SW480 (cell line): ENCODE measurements at places on chromosomes 12 and 14.
A peak's percentile ranks its signal among the peaks of the same experiment; 100 is the strongest.

GRCh38 chr14:56059054-56059453 lies 59.2 kb upstream of the PELI2 start:
- DNase-seq, result no peak

GRCh38 chr14:96191841-96192462 lies 12.7 kb upstream of the BDKRB2 start:
- no peak for DNase-seq

DNA sequence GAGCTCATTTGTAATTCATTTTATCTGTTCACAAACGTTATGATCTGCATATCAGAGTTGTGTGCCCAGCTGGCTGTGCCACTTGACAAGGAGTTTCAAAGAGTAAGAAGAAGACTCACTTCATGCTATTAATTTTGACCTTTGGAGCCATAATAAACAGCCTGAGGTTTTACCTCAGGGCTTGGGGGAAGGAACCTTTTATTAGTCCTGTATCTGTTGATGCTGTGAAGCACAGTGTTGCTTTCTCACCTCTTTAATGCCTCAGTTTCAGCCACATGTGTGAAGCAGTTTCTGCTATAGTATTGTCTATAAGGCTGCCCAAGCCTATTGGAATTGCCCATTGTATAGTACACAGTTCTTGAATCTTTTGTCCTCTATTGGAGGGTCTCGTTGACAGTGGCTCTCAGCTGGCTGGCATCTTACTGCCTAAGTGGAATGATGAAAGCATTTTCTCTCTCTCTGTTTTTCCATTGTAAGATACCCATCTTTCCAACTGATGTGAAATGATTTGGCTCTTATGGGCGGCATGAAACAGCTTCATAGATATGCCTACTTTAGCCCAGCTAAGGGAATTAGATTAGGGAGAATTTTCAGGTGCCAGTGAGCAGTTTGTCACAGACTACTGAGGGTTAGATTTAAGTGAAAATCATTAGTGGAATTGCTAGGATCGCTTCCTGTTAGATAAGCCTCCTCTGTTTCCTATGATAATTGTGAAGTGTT lies 34.7 kb downstream of the GPATCH2L start:
- DNase-seq, result no peak

DNA sequence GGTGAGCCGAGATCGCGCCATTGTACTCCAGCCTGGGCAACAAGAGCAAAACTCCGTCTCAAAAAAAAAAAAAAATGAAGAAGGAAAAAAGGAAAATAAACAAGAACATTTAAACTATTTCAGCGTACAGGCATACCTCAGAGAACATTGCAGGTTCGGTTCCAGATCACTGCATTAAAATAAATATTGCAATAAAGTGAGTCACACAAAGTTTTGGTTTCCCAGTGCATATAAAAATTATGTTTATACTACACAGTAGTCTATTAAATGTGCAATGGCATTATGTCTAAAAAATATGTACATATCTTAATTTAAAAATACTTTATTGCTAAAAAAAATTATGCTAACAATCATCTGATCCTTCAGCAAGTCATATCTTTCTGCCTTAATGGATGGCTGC lies 53.5 kb upstream of the PLEKHG6 start:
- DNase-seq, result no peak

GRCh38 chr12:70724444-70724843 lies 87.2 kb upstream of the PTPRB start:
- peak; percentile 3 for DNase-seq

DNA sequence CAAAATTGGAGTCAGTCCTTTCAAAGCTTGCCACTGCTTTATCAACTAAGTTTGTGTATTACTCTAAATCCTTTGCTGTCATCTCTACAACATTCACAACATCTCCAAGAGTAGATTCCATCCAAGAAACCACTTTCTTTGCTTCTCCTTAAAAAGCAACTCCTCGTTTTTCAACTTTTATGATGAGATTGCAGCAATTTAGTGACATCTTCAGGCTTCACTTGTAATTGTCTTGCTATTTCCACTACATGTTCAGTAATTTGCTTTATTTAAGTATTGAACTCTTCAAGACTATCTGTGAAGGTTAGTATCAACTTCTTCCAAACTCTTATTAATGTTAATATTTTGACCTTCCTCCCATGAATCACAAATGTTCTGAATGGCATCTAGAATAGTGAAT lies 747.9 kb downstream of the TMTC2 start:
- DNase-seq, result no peak

- DNase-seq, result no peak
Observed at GRCh38 chr12:106974511-106974910, 12.4 kb downstream of the MTERF2 start.

DNA sequence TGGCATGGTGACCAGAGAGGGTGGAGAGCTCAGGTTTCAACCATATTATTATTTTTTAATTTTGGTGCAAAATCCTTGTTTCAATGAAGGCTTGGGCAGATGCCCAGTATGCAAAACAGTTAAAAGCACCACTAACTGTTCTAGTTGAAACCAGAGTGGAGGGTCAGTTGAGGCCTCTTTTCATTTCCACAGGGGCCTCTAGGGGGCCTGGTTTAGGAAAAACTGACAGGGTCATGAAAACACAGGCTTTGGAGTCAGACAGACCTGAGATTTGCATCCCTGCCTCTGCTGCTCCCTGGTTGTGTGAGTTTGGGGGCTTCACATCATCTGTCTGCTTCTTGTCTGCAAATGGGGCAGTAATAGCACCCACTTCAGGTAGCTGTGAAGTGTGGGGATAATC lies 3.3 kb upstream of the RPH3A start:
- DNase-seq, result no peak

GRCh38 chr12:96045566-96045965 lies 10.2 kb upstream of the LTA4H start:
- DNase-seq, result no peak

- DNase-seq, result no peak
Observed at GRCh38 chr12:79162948-79163347, 298.4 kb downstream of the SYT1 start.

DNA sequence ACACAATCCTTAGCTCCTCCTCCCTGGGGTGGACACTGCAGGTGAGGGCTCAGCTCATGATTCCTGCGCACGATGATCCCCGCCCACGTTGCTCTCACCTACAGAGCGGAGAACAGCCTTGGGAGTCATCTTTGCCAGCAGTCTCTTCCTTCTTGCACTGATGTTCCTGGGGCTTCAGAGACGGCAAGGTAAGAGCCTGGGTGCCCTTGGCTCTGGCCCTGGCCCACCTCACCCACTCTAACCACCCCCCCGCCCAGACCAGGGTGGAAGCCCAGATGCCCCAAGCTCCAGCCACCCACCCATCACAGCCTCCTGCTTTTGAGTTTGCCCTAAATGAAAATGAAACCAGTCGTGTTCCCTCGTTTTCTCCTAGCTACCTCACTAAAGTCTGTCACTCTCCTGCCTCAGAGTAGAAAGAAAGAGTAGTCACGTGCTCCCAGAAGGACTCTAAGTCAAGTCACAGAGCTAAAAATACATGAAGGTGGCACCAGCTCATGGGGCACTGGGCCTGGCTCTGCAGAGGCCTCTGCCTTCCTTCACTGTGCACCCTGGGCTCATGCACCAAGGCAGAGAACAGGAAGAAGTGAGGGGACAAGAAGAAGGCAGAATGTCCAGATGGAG lies 9.0 kb downstream of the TAPBPL start:
- DNase-seq, result no peak

DNA sequence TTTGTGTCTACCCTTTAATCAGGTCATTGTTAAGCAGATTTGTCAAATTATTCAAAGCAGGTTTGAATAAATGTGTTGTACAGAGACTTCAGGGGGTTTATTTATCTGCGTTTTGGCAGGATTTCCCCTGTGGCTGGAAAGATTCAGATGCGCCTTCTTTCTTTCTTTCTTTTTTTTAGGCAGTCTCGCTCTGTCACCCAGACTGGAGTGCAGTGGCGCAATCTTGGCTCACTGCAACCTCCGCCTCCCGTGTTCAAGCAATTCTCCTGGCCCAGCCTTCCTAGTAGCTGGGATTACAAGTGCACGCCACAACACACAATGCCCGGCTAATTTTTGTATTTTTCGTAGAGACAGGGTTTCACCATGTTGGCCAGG lies 6.3 kb upstream of the NANOGNB start:
- no peak for DNase-seq

DNA sequence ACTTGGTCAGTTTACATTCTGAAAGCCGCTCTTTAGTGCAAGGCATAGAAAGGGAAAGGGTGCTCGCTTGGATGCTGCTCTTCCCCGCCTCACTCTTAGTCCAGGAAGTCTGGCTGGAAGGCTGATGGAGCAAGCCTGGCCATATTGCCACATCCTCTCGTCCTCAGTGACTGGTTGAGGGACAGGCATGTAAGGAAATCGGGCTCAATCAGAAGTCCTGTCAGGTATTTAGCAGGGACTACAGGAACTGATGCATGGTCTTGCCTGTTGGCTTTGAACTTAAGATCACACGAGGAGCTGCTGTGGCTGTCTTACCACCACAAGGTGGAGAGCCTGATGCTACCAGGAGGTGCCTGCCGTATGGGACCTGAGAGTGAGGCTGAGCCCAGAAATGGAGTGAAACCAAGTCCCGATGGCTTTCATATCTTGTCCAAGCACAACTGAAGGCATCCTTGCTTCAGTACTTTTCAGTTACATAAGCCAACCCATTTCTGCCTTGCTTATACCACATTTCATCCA lies 10.7 kb upstream of the C12orf75 start:
- no peak for DNase-seq

DNA sequence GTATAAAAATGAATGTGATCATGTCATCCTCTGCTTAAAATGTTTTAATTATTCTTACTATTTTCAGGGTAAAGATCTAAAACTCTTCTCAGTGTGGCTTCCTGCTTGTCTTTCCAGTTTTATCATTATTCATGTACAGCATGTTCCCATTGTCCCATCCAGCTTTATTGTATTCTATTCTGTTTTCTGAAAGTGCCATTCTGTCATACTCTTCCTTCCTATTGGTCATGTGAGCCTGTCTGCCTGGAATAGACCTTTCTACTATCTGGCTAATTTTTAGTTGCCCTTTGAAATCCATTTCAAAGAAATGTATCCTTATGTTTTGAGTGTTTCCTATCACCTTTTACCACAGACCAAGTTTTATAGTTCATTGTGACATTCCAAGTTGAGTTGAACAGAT lies 34.9 kb downstream of the PALS1 start:
- no peak for DNase-seq

GRCh38 chr12:46692606-46693005 lies 133.2 kb downstream of the SLC38A4 start:
- no peak for DNase-seq

- no peak for DNase-seq
Observed at GRCh38 chr14:32354716-32355115, 25.6 kb downstream of the AKAP6 start.

DNA sequence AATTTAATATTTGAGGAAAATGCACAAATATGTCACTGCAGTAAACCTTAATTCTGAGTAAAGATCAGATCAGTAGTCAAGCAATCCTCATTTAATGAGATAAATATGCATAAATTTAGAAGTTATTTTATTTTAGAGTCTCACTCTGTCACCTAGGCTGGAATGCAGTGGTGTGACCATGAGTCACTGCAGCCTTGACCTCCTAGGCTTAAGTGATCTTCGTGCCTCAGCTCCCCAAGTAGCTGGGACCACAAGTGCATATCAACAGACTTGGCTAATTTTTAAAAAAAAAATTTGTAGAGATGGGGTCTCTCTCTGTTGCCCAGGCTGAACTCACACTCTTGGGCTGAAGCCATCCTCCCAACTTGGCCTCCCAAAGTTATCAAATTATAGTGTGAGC lies 41.3 kb downstream of the LMO3 start:
- DNase-seq, result no peak
